CD4-positive, alpha-beta T cell treated with Interleukin-4 for 1 hour (primary cell): ENCODE measurements at places on chromosomes 1 and 21.
A peak's percentile ranks its signal among the peaks of the same experiment; 100 is the strongest.

DNA sequence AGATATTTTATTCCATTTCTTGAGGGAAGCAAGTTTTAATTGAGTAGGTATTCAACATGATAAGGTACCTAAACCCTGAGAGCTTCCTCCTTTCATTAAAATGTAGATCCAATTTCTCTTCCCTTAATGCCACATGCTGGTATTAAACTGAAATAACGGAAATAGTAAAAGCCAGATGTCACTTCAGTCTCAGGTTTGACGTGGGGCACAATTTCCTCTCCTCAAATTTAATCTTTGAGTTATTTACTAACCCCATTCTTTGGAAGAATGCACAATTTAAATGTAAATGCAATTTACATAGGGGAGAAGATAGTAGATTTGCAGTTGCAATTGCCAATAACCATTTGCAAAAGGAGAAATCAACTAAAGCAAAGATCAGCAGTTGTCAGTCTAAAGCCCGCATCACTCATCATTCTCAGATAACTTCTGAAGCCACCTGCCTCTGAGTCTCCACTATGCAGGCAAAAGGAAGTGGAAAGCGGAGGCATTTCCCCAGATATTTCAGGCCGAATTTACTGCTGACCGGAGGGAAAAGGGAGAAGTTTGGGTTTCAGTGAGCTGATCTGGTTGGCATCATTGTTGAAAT, 2.1 kb upstream of the LEMD1 start:
- DNase-seq, result no peak

GRCh38 chr1:191085121-191085520, 607.5 kb upstream of the BRINP3 start:
- no peak for DNase-seq

DNA sequence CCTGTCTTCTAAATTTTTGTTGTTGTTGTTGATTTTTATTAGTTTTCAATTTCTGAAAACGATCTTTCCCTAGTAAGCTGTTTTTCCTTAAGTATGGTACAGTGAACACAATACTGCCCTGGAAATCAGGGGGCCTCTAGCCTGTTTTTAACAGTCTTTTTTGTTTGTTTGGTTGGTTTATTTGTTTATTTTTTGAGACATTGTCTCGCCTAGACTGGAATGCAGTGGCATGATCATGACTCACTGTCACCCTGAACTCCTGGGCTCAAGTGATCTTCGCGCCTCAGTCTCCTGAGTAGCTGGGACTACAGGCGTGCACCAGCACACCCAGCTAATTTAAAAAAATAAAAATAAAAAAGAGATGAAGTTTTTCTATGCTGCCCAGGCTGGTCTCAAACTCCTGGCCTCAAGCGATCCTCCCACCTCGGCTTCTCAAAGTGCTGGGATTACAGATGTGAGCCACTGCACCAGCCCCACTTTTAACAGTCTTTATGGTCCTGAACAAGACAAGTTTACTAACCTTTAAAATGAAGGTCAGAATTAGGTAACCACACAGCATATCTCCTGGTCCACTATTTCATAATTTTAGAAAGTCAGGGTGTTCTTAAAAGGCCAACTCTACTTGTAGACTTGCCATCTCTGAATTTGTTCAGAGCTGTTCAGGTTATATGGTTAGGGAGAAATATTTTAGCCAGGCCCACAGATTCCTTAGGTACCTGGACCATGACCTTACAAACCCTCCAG, 35.4 kb downstream of the TBCE start:
- no peak for DNase-seq

DNA sequence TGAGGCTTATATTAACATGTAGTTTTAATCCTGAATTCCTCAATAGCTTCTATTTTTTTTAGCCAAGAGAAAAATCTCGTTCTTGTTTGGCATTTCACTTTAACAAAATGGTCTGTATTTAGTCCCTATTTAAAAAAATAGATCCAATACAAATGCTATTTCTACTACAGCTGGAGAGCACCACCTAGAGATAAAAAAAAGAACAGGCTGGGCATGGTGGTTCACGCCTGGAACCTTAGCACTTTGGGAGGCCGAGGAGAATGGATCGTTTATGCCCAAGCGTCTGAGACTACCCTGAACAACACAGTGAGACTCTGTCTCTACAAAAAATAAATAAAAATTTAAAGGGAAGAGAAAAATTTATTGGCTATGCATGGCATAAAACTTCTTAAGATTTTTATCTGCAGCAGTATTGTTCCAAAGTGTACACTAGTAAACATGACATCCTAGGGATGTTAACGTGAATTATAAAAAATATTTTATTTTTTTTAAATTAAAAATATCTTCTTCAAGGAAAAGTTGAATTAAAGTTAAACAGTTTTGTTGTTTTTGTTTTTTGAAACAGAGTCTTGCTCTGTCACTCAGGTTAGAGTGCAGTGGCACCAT, 4.4 kb downstream of the ST7L start:
- no peak for DNase-seq

- no peak for DNase-seq
Measured at GRCh38 chr1:85375493-85375892, 89.5 kb downstream of the DDAH1 start.

GRCh38 chr1:245831518-245831917, 675.6 kb downstream of the SMYD3 start:
- DNase-seq, result no peak

GRCh38 chr21:46071082-46071481, 26.8 kb upstream of the COL6A2 start:
- DNase-seq, result no peak

- no peak for DNase-seq
Measured at GRCh38 chr1:106926803-106927582, 129.5 kb upstream of the PRMT6 start.

DNA sequence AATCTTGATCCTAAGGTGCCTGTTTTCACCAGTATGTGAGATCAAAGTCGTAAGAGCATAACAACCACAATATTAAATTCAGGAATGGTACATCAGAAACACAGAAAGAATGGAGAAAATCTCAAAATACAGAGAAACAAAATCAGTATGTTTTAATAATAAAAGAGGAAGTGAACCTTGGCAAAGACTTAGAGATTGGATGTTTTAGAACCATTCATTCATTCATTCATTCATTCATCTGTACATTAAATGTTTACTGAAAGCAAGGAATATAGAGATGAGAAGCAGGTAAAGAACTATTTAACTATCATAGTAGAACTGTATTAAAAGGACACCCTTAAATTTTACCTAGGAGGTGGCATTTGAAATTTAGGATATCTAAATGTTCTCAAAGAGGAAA, 55.7 kb downstream of the EDEM3 start:
- DNase-seq, result no peak

DNA sequence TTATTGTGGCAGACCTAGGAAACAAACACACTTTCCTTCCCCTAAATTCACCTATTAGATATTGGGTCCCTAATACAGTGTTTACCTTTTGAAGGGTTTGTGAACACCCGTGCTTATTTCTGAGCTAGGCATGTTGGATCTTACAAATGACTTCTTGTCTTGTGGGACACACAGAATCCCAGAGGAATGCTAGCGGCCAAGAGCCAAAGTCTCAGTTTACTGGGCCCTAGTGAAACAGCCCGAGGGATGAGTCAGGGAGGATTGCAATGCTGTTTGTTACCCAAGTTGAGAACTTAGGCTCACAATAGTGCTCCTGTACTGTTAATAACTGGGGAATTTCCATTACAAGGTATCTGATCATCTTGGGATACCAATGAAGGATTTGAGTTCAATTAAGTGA, 100.1 kb upstream of the AKT3 start:
- no peak for DNase-seq

DNA sequence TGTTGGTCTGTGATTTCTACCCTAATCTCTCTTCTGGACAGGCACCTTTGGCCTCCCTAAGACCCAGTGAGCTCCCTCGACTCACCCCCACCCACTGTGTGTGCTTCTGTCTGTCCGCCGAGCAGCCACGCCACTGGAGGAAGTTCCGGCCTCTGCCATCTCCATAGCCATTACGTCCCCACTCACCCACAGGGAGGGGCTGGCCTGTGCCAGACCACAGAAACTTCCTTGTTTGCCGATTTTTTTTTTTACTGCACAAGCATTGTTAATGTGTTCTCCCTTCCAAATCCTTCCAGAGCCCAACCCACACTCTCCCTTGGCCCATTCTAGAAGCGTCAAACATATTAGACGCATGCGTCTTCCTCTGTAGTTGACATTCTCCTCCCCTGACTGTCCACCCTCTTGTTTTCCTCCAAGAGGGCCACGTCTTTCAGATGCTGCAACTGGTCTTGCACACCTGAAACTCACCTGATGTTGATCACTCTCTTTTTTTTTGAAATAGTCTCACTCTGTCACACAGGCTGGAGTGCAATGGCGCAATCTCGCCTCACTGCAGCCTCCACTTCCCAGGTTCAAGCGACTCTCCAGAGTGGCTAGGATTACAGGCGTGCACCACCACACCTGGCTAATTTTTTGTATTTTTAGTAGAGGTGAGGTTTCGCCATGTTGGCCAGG, 72.3 kb downstream of the EVA1C start:
- peak; percentile 20 for DNase-seq

DNA sequence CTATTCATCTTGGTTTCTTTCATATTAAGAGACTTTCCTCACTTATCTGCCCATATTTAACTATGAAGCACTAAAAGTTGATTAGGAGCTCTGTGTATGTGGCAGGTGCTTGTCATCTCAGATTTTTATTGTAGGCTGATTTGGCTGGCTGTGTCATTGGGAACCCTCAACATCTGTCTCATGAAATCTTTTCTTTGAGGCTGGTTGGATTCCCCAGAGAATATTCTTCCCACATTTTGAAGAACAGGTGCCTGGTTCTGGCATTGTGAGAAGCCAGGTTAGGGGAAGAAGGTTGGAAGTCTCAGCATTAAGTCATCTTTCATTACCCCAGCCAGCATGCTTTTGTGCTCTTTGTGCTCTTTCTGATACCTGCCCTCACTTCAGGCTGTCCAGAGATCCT, 37.1 kb downstream of the EEIG2 start:
- no peak for DNase-seq

- peak; percentile 84 for DNase-seq
Measured at GRCh38 chr1:6486433-6487011, 4.9 kb downstream of the PLEKHG5 start.

DNA sequence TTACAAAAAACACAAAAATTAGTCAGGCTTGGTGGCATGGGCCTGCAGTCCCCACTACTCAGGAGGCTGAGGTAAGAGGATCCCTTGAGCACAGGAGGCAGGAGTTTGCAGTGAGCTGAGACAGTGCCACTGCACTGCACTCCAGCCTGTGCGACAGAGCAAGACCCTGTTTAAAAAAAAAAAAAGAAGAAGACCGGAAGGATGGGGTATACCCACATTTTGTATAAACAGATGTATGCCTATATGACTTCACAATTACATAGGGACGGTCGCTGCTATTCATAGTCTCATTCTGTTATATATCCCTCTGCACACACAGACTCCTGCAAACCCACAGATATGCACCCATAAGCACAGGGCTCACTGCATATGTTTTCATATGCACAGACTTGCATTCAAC, 12.7 kb downstream of the LCK start:
- no peak for DNase-seq

DNA sequence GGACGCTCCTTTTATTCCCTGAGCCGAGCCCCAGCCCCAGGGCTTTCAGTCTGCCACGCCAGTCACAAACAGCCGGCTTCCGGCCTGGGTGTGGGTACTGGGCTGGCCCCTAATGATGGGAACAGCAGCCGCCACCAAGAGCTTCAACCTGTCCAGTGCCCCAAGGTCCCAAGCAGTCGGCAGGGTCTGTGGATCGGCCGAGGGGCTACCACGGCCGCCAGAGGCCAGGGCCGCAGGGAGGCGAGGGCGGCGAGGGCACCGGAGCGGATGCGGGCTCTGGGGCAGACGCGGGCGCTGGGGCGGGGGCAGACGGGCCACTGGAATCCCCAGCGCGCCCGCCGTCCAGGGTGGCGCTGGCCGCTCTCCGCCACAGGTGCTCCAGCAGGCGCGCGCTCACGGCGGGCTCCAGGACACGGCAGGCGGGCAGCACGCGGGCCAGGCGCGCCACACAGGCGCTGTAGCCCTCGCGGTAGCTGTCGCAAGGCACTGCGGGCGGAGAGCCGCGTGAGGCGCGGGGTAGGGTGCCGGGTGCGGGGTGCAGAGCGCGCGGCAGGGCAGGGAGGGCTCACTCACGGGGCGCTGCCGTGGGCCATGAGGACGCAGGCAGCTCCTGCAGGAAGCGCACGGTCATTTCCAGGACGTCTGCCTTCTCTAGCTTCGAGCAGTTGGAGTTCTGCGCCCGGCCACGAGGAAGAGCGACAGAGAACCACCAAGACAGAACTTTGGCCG, 887 bp downstream of the HES2 start:
- DNase-seq, result no peak

- DNase-seq, result no peak
Measured at GRCh38 chr1:39631361-39632322, 7.8 kb downstream of the HEYL start.

DNA sequence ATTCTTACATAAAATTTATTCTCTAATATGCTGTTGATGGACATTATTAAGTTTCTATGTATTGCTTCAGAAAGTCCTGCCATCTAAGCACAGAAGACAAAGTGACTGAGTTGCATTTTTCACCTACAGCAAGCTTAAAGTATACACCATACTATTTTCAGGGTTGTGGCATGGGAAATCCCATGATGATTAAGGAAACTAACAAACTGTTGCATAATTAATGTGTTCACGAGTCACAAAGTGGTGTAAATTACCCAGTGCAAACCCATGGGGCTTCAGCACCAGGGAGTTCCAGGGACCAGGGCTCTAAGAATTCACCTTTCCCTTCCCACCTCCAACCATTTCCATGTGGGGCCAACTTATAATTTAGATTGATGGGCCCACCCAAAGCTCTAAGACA, 81.9 kb upstream of the NR5A2 start:
- DNase-seq, result no peak

DNA sequence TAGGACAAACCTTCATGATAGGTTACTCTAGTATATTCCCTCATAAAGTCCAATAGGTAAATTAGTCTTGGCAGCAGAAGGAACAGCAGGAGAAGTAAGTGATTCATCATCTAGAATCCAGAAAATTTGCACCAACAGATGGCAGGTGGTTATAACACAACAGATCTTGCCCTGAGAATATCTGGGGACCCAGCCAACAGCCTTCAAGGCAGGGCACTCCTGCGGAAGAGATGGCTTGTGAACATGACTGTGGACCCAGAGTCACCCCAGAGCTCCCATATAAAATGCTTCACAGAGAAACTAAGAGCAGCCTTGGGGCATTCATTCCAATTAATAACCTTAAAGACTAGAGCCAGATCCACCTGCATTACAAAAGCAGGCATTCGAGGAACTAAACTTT, 7.9 kb upstream of the PLA2G2C start:
- no peak for DNase-seq

DNA sequence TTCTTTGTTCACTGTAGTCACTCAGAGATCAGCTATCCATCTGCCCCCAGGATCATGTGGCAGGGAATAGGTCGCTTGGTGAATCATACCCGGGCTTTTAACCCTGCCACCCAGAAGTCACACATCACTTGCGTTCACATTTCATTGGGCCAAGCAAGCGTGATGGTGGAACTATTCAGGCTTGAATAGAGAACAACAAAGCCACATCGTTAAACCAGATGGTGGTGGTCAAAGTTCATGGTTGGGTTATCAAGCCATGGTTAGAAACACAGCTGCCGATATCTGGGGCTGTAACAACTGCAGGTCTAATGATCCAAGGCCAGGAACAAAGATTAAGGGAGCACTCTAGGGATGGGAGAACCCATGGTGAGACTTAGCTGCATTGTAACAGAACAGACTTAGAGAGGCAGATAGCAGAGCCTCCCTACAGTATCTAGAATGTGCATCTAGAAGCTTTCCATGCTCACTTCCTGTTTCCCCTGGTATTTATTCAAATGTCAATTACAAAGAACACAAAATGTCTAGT, 40.0 kb upstream of the PTPRC start:
- DNase-seq, result peak; percentile 73
